ENCODE measurements at places on chromosomes 1 and 21.

DNA sequence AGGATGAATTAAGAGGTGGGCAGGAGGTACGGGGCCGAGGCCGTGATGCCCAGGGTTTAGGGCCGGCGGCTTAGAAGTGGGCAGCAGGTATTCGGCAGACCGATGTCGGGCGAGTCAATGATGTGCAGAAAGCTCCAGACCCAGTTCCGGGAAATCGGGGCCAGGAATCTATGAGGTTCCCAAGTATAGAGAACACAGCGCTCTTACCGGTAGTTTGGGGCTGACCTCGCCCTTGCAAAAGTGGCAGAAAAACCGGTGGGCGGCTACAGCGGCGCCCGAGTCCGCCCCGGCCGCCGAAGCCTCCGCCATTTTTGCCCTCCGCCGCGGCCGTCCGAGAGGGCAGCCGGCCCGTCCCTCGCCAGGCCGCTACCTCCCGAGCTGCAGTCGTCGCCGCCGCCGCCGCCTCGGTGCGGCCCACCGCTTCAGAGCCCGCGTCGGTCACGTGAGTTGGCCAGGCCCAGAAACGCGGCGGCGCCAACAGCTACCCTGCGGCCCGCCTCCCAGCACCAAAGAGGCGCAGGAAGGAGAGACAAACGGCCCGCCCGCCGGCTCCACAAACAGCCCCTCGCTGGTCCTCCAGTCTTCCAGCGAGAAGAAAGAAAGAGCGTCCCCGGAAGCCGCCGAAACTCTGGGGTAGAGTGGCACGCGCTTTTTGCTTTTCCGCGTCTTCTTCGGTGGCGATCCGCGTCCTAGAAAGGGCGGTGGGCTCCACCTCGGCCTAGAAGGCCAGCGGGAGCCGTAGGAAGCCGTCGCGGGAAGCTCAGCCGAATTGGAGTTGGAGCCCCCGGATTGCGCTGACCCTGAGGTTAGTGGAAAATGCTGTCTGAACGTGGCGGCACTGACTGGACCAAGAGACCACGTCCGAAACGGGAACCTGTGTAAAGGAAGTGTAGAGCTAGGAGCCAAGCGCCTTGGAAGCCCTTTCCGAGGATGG is at the start of the genes POLR3C and RNF115:
Gene POLR3C, plus strand, starts transcription at position 636 of the 934 bp plus-strand sequence. CDS start 1,577 bp downstream, outside the sequence.
Gene RNF115, minus strand, starts transcription at position 531 of the 934 bp plus-strand sequence. Its CDS starts 222 bp downstream, at position 309.
- DNase-seq, result peak; percentile 91

- no peak for DNase-seq
Observed at GRCh38 chr1:214050513-214051401, 63.0 kb downstream of the PROX1 start.

- DNase-seq, result no peak
Observed at GRCh38 chr1:245880754-245881403, 626.2 kb downstream of the SMYD3 start.

DNA sequence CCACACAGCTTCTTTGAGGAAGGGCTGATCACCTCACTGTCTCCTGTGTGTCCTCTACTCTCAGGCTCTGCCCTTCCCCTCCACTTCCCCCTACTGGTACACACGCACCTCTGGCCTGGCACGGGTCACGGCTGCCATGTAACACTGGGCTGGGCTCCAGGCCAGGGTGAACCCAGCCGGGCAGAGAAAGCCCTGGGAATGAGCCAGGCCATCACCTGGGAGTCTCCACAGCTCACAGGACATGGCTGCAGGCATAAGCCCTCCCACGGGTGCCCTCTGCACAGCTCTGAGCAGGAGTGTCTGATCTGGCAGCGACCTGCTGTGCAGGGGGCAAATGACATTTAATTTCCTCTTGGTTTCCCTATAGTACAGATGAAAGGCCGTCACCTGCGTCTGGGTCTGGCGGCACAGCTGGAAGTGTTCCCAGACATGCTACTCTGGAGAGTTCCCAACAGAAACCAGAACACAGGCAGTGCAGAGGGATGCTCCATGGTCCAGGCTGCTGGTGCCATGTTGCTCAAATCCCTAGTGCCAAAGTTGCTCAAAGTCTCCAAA is 61.2 kb downstream of the ERI3 start:
- no peak for DNase-seq

DNA sequence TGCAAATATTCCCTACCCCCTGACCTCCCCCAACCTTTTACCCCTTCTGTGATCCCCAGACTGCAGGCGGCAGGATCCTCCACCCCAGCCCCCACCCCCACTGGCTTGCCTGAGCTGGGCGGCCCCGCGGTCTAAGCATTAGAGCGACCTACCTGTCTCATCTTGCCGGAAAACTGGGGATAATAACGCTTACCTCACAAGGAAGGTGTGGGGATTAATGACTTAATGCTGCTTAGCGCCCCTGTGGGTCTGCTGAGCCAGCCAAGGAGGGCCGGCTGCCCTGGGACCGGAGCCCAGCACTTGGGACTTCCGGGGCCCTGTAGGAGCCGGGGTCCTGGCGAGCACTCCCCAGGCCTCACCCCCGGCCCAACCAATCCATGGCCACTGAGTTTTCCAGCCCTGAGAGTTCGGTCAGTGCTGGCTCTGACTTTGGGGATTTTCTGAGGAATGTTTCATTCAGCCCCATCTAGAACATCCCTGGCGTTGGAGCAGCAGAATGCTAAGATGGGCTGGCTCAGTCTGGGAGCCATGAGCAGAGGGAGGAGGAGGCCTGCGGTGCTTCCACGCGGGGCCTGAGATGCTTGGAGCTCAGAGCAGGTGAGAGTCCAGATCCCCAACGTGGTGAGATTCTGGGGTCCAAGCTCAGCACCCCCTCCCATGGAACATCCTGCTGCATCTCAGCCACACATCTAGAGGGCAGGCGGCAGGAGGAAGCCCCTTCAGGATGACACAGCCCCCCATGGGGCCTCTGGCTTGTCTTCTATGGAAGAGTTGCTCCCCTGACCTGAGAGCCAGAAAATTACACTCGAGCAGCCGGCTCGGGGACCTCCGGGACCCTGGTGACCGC is 97.9 kb downstream of the RIPK4 start:
- no peak for DNase-seq

GRCh38 chr1:66685670-66686069 is 66.6 kb upstream of the DYNLT5 start:
- no peak for DNase-seq

GRCh38 chr1:35675773-35676172 is 34.4 kb upstream of the PSMB2 start:
- DNase-seq, result no peak

GRCh38 chr1:41484402-41485241 is at the start of gene EDN2:
Gene EDN2 (minus strand): TSS chr1:41484683. CDS start chr1:41484601, 82 bp downstream.
- no peak for DNase-seq

DNA sequence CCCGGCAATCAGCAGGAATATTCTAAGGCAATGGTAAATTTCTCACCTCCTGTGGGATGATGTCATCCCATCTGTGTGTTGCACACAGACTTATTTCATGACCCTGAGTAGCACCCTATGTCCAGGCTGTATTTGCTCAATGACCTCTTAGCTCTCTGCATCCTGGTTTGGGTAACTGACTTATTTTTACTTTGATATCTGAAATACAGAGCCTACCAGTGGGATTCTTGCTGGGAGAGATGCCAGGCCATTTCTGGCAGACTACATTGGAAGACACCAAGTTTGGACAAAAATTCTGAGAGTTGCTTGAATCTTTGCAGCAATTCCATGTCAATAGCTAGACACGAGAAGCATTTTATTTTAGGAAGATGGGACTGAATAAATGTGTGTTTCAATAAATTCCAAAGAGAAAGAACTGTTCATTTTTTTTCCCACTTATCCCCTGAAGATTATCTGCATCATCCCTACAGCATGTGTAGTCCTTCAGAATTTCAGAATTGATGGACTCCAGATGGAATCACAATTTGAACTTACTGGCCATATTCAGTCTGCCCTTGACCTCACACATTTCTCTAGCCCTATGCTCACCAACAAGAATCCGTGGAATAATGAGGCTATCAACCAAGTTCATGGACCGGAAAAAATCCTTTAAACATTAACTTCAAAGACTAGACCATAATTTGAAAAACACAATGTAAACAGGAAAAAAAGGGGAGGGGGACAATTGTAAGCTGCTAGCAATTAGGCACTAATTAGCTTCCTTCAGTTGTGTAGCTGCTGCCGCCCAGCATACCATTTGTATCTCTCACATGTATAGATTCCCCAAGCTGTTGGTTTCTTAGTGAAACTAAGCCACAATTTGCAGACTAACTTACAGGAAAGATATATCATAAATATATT is 226.5 kb downstream of the HMCN1 start:
- no peak for DNase-seq

DNA sequence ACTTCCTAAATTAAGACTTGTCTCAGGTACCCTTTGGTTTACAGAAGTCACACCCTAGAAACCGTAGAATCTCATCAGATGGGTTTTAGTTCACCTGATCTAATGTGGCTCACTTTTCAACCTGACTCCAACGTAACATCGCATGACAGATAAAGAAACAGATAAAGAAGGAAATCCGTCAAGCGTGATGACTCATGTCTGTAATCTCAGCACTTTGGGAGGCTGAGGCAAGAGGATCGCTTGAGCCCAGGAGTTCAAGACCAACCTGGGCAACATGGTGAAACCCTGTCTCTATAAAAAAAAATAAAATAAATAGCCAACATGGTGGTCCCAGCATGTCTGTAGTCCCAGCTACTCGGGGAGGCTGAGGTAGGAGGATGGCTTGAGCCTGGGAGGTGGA is 97.3 kb downstream of the SPSB1 start:
- peak; percentile 25 for DNase-seq

DNA sequence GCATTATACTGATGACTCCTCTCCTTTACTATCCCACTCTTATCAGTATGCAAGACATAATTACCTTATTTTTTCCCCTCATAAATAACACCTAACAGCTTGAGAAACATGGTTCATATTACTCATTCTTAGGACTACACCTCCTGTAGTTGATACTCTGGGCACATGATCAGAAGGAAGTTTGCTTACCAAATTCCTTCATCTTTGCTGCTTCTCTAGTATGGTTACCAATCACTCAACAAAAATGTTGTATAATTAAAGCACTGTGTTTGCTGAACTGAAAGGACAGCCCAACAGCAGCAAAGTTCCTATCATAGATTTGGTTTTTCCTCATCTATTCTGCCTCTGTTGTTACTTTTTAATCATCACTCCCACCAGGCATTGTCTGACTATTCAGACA is 586.3 kb downstream of the LRRIQ3 start:
- DNase-seq, result no peak

GRCh38 chr1:41941381-41941780 is 22.7 kb upstream of the HIVEP3 start:
- no peak for DNase-seq

DNA sequence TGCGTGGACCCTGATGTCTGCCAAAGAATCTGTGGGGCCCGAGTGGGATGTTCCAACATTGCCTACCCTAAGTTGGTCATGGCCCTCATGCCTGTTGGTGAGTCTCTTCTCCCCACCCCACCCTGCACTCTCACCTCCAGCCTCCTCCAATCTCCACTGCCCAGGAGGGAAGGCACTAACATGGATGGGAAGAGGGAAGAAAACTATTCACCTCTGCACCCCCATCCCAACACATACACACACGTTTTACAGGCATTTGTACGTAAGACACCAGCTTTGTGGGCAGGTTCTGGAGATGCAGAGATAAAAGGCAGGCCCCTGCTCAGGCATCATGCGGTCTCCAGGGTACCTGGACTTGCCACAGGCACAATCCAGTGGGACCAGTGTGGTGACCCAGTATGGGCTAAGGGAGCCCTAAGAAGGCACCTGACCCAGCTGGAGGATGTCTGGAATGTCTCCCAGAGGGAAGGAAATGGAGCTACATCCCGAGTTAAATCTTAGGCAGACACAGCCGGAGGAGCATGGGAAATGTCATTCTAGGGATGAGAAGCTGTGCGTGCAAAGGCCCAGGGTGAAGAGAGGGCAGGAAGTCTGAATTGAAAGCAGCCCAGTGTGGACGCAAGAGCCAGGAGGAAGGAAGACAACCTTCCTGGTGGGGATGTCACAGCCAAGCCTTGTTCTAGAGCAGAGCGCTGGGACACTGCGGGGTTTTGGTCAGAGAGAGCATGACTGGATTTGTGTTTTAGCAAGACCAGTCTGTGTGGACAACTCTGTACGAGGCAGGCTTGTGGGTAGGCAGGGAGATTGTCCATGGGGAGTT is 11.4 kb downstream of the SLC5A9 start:
- DNase-seq, result no peak

DNA sequence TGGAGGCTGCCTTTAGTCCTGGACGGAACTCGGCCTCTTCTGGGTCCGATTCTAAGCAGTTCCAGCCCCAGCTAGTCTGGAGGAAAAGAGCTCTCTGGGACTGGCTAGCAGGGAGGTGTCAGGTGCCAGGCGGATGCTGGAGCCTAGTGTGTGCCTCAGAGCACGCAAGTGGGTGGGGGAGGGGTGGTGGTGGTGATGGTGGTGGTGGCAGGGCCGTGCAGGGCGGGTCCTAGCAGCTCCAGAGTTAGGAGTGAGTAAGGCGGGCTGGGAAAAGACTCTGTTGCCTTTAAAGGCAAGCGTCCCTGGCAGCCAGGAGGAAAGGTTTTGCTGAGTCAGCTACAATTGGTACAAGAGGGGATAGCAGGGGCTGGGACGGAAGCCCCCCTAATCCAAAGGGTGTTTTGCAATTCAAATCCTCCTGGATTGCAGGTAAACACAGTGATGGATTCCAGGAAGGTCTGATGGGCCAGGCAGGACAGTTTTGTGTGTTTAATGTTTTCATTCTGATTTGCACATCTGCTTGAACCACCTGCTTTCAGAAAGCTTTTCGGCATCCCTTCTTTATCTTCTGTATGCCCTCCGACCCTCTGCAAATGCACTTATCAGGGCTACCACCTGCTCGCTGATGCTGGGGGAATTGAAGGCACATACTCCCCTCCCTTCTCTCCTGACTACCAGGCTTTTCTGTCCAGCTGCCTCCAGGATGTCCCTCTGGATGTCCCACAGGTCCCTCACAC is 4.1 kb upstream of the SLC2A1 start:
- DNase-seq, result no peak

DNA sequence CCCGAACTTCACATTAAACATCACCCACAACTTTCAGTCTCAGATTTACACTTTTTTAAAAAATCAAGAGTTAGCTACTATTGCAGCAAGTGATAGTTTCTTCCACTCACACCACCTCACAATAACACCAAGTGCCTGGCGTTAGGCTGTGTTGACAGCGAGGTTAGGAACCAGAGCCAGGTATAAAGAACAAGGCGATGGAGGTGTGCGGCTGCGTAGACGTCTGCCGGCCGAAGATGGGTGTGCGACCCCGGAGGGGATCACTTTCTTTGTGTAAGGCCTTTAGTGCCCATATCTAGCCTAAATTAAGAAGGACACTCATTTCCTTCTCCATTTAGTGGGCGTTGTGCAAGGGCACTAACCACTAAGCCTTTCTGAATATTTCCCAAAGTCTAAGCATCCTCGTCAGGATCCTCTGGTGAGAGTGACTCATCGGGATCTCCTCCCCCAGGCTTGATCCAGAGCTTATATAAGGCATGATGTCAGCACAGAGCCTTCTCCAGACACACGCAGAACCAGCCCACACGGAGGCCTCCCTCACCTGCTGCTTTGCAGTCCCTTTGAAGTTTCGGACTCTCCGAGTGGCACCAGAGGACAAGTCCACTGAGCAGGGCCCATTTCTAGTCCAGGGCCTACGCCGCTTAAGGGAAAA is 11.8 kb downstream of the NHLH2 start:
- no peak for DNase-seq
